ENCODE measurements at places on chromosomes 4 and X.

- peak; percentile 63 for DNase-seq
Measured at GRCh38 chrX:72131317-72132294, at the start of gene RTL5. RTL5 (minus strand) TSS chrX:72131915.

GRCh38 chrX:11580789-11581188 lies 84.9 kb downstream of the ARHGAP6 start:
- DNase-seq = no peak

DNA sequence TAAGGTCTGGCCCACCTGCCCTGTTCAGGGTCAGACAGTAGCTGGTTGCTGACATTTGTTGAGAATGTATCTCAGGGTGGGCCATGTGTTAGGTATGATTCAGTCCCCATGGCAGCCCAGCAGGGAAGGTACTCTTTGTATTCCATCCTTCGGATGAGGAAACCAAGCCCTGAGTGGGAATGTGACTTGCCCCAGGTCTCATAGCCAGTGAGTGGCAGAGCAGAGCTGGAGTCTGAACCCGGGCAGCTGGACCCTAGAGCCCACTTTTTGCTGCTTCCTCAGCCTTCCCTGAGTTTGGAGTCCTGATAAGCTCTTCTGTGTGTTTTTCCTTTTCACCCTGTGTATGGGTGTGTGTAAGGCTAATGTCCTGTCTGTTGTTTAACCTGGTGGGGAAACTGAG lies 21.6 kb upstream of the UBA1 start:
- no peak for DNase-seq

DNA sequence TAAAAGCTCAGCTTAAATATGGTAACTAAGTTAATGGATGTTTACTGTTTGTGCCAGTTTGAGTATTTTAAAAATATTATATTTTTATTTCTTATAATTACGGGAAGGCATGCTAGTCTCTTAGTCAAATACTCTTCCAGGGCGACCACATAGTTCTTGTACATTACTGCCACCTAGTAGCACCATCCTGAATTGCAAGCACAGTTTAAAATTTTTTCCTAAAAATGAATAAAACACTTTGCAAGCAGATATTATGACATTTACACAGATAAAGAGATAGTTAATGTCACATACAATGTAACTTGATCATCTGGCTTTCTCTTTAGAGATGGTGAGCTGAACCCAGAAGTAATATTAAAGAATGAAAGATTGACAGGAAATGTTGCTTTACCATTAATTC lies 11.5 kb downstream of the NDP start:
- DNase-seq = no peak

DNA sequence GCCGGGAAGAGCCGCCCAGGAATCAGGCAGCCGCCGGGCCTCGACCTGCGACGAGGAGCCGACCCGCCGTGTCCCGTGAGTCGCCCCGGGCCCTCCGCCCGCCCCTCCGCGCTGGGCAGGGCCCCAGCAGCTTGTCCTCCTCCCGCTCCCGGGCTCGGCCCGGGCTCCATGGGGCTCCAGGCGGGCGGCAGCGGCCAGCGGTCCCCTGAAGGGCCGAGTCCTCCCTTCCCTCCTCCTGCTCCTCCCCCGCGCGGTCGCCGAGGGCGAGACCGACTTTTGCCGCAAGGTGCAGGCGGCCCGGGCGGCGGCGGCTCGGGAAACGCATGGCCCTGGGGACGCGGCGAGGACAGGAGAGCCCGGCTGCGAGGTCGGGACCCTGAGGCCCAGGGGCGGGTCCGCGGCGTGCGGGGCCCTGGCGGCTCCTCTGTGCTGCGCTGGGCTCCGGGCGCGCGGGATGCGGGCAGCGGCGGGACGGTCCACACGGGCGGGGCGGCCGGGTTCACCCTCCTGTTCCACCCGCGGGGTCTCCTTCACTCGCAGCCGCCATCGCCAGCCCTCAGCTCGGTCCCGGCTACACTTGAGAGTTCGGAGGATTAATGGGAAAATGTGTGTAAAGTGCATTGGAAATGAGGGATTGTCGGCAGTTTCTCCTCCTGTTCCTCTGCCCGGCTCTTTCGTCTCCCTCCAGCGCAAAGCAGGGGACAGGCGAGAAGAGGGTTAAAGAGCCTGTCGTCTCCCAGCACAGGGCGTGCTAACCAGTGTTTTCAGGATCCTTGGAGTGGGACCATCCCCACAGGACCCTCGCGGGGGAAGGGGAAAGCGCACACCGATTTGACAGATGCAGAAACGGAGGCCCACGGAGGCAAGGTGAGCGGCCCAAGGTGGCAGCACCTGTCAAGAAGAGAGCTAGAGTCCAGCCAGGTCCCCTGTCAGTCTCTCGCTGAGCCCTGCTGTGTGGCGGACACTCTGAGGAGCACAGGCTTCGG lies 16.6 kb upstream of the ZNF718 start:
- no peak for DNase-seq

DNA sequence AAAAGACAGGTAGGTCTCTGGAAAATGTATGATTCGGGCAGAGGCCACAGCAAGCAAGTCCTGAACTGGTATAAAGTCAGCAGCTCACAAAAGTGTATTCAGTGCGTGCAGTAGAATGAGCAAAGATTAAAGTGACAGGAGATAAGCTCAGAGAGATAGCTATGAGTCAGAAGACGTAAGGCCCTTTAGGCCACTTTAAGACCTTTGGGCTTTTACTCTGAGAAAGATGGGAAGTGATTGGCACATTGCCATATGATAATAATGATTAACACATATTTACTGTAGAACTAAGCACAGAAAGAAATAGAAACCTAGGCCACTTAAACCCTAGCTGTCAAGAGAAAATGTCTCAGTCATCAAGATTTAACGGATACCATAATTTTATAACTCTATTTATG lies 51.7 kb downstream of the TBCK start:
- no peak for DNase-seq

Measured in GM20000 (cell line).